ENCODE measurements at places on chromosomes 16 and 17.
A peak's percentile ranks its signal among the peaks of the same experiment; 100 is the strongest.

DNA sequence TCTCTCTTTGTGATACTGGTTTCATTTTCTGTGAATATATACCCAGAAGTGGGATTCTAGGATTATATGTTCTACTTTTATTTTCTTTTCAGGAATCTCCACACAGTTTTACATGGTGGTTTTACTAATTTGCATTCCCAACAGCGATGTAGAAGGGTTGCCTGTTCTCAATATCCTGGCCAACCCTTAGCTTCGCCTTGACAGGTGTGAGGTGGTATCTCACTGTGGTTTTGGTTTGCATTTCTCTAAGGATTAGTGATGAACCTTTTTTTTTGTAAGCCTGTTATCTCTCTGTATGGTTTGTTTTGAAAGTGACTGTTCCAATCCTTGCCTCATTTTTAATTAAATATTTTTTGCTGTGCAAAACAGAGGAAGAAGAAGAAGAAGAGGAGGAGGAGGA lies 937.7 kb downstream of the CDH8 start:
- DNase-seq = no peak

GRCh38 chr16:86245351-86245750 lies 265.0 kb upstream of the FOXF1 start:
- no peak for DNase-seq

- DNase-seq = no peak
Measured at GRCh38 chr16:86814256-86814655, 235.9 kb downstream of the FOXL1 start.

DNA sequence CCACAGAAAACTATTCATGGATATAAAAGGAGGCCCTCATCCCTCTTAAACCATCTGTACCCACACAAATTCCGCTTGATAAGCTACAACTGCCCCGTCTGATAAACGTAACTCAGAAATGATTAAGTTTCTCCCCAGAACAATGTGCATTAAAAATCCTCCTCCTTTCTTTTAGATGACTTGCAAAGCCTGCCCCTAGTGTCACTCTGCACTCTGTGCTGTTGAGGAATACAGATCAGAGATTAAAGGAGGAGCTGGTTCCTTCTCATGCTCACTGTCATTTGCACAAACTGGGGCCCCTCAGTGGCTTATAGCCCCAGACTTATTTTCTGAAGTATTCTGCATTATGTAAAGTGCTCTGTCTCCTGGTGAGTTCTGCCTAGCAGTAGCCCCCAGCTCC lies 33.3 kb downstream of the CDRT15 start:
- DNase-seq = peak; percentile 44

DNA sequence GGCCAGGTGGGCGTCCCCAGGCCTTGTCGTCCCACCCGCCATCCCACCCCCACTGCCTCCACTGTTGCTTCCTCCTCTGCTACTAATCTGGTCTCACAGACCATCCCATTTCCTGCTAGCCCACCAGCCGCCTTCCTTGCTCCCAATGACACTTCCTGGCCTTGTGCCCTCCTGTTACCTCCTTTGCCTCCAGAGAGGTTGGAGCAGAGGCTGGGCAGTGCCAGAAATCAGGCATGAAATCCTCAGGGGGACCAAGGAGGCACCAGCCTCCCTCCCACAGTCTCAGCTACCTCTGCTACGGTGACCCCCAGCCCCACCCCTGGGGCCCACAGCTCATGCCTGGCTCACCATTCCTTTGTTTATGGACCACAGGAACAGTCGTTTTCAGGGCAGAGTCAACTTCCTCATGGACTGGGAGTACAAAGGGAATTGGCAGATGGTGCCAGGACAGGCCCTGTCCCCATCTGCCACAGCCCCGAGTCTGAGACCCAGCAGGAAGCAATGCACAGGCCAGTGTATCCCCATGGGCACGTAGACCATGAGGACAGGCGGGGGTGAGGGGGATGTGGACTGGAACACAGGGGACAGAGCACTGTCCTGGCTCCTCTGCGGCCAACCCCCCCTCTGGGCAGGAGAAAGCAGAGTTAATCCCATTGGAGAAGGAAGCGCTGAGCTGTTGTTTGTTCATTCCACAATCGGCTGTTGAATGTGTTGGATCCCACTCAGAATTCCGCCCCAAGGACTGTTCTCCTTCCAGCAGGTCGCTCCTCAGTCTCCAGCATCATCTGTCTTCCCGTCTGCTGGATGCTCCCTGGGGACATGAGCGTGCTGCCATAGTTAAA lies 2.2 kb upstream of the CDH5 start:
- DNase-seq = peak; percentile 57

DNA sequence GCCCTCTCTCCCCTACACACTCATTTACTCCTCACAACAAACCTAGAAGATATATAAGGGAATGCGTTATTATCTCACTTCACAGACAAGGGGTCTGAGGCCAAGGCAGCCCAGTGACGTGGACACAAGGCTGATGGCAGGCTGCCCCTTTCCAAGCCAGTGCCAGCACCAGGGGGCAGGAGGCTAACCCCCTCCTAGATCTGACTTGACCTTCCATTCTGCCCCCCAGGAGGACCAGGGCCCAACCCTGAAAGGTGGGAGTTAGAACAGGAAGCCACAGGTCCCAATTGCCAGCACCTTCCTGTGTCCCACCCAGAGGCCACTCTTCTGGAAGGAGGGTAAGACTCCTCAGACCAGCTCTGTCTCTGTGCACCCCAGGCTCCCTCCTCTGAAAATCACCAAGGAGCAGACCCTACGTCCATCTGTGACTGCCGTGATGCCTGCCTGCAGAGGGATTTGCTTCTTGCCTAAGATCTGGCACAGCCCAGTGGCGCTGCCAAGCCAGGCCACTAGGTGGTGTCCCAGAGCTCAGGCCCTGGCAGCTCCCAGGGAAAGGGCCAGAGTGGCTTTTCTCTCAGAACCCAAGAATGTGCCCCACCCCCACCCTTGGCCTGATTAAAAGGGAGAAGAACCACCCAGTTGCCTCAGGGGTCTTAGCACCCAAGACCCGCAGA lies 42.4 kb upstream of the MRPS23 start:
- DNase-seq = peak; percentile 91

GRCh38 chr17:39235555-39236449 lies 10.1 kb upstream of the STAC2 start:
- peak; percentile 87 for DNase-seq

DNA sequence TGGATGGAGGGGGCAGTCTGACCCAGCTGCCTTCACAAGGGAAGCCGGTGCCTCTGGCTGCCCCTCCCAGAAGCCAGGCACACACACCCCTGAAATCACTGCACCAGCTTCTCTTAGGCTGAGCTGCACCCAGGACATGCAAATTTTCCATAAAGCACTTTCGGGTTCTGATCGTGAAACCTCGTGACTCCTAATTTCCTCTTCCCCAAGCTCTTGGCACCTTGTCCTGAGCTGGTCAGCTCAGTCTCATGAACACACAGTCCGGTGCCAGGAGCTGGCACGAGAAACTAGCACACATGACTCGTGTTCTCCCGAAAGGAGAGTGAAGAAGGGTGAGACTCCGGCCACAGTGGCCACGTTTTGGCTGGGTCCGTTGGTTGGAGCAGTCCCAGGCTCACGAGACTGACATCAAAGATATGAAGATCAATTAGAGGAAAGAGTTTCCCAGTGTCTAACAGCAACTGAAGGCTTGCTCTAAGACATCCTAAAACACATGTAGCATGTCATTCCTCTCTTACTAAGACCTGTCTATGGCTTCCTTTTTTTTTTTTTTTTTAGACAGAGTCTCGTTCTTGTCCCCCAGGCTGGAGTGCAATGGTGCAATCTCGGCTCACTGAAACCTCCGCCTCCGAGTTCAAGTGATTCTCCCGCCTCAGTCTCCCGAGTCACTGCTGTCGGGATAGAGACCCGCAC lies 9.2 kb upstream of the ABR start:
- no peak for DNase-seq

GRCh38 chr17:61422116-61422799 lies 22.6 kb downstream of the TBX2 start:
- no peak for DNase-seq

GRCh38 chr16:1309888-1310831 lies 724 bp downstream of the UBE2I start:
- DNase-seq = no peak

DNA sequence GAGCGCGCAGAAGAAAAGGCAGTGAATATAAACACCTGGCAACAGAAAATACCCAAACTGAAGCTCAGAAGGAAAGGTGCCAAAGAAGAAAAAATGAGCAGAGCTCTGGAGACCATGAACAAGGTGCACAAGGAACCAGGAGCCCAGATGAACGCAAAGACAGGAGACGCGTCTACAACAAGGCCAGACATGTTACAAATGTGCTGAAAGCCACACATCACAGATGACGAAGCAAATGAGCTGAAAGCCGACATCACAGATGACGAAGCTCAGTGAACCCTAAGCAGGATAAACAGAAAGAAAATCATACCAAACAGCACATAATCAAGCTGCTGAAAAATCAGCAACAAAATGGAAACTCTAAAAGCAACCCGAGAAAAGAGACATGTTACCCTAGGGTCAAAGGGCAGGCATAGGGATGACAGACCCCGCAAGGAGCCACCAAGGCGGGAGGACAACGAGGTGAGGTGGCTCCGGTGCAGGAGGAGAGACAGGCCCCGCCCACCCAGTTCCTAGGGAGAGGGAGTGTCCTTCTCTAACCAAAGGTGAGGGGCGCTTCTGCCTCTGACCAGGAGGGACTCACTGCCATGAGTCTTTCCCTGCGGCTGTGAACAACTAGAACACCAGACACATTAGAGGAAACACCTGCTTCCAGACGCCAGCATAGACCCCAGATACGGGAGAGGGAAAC lies 39.1 kb downstream of the CCDC57 start:
- peak; percentile 58 for DNase-seq

GRCh38 chr16:66495440-66495839 lies 54.5 kb downstream of the TK2 start:
- DNase-seq = no peak
